ENCODE measurements at places on chromosomes 2 and 18. TPM values are rescaled to one million over a fixed set of nuclear protein-coding genes. Genes with fewer than 3 reads are reported as not detected.

Gene TRIP12
- total RNA-seq = 196 TPM

GRCh38 chr2:156884216-156884615 is 373.3 kb upstream of the GALNT5 start:
- no peaks in the 10 kb centered on the region for H3K36me3 ChIP-seq
- H3K4me3 ChIP-seq = no peak overlapping the region
- H3K27ac ChIP-seq = no peak overlapping the region

DNA sequence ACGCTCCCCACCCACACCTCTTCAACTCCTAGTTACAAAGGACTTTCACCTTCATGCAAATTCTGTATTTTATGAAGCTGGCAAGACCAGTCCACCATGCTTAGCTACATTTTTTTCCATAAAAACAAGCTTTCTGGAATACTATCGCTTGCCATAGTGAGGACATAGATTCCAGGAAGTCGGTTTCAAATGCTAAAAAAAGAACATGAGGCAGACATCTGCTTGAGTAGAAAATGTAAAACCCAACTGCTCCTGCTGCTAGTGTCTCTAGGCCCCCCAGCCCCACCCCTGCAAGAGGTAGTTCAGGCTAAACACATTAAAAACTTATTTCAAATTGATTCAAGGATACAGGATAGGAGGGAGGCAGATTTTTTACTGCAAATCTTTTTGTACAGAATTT is 148.9 kb downstream of the SMAD2 start:
- DNase-seq = no peak
- H3K4me3 ChIP-seq = no peak overlapping the region

DNA sequence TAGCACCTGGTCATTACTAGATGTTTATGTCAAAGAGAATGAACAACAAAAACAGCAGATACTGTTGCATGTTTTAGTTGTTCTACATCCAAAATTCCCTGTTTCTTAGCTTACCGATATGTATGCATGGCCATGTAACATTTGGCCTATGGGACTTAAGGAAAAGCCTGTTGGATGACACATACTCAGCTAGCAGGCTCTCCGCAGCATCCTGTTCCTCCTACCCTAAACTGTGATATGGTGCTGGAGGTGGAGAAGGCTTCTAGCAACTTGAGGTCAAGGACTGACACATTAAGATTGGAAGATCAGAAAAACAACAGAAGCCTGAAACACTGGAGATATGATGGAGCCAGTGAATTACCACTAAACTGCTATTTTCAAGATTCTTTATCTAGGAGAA is 537.8 kb downstream of the LRRTM4 start:
- H3K27ac ChIP-seq = no peak overlapping the region
- DNase-seq = no peak
- H3K36me3 ChIP-seq = no peaks in the 10 kb centered on the region
- H3K4me3 ChIP-seq = no peak overlapping the region
- no peaks in the 10 kb centered on the region for H3K4me1 ChIP-seq

Gene CD8B
- not detected for total RNA-seq

Gene EGR4
- total RNA-seq = not detected

Gene CABLES1
- total RNA-seq = 32.1 TPM

DNA sequence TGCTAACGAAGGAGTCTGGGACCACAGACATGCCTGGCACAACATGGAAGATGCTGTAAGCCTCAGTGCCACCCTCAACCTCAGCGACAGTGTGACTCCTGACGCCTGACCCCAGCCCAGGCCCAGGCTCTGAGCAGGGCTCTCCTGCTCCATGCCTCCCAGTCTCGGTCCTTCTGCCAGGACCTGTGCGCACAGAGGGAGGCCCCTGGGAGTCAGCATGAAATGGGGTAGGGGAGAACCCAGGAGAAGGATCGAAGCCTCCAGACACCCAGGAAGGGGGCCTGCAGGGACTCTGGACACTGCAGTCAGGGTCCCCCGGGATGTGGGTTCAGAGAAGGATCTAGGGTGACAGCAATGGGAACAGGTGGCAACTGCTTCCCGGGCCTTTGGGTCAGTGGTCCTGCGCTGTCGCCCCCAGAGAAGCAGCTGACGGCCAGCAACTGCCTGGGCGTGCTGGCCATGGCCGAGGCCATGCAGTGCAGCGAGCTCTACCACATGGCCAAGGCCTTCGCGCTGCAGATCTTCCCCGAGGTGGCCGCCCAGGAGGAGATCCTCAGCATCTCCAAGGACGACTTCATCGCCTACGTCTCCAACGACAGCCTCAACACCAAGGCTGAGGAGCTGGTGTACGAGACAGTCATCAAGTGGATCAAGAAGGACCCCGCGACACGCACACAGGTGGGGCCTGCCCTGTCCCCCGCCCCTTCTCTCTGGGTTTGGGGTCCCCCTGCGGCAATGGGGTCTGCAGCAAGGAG is 233.9 kb downstream of the ATAD2B start:
- DNase-seq = no peak
- peaks cover 100% of the 10 kb centered on the region for H3K36me3 ChIP-seq
- no peak overlapping the region for H3K4me3 ChIP-seq

Measured in tibial nerve (tissue), 4 donors.